ENCODE measurements at places on chromosomes 6 and 20. TPM values are rescaled to one million over a fixed set of nuclear protein-coding genes. Genes with fewer than 3 reads are reported as not detected.

The ANKRD66 gene
- not detected for total RNA-seq

The KCNB1 gene
- total RNA-seq: 11.1 TPM

The CTCFL gene
- 0.05 TPM for total RNA-seq

The PRKN gene
- total RNA-seq: 0.46 TPM

The ZBTB12 gene
- total RNA-seq: 9.4 TPM

The THBS2 gene
- total RNA-seq: 0.05 TPM

The NKAIN4 gene
- total RNA-seq: 5.5 TPM

The CEP162 gene
- 5.3 TPM for total RNA-seq

The PRR18 gene
- total RNA-seq: 0.23 TPM

The NOTCH4 gene
- total RNA-seq: 2.0 TPM

The ADGRF4 gene
- 0.10 TPM for total RNA-seq

The TMEM170B gene
- 1.3 TPM for total RNA-seq

The PSORS1C2 gene
- not detected for total RNA-seq

The SYNCRIP gene
- total RNA-seq: 141 TPM

The ZNF184 gene
- 7.8 TPM for total RNA-seq

Measured in Panc1 (cell line).